ENCODE measurements at places on chromosomes 11 and 22. TPM values are rescaled to one million over a fixed set of nuclear protein-coding genes. Genes with fewer than 3 reads are reported as not detected.

The TREH gene
- polyA plus RNA-seq, result 0.20 TPM

The ADAMTS15 gene
- polyA plus RNA-seq, result 16.6 TPM

The KCNC1 gene
- polyA plus RNA-seq, result 1.4 TPM

The SCUBE2 gene
- polyA plus RNA-seq, result 17.0 TPM

DNA sequence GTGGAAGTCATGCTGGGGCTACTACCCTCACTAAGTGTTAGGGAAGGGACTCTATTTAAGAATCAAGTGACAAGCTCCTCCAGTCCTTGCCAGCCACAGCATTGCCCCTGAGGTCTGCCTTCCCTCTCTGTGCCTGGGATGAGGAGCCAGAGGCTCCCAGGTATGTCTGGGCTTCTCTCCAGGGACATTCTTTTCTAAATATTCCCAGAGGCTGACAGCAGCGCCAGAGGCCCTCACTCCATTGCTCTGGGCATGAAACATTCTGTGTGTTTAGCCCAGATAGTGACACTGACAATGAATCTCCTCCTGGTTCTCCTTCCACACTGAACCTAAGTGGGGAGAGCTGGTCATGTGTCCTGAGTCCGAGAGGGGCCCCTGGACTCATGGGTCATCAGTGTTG is 2.2 kb downstream of the OR51E1 start:
- DNase-seq, result no peak

- DNase-seq, result no peak
Observed at GRCh38 chr22:39567135-39567946, 3.2 kb upstream of the CACNA1I start.

All from muscle of back (tissue), 13 donors.